Activated CD4-positive, CD25-positive, alpha-beta regulatory T cell (primary cell): ENCODE measurements at places on chromosomes 6 and 20.

DNA sequence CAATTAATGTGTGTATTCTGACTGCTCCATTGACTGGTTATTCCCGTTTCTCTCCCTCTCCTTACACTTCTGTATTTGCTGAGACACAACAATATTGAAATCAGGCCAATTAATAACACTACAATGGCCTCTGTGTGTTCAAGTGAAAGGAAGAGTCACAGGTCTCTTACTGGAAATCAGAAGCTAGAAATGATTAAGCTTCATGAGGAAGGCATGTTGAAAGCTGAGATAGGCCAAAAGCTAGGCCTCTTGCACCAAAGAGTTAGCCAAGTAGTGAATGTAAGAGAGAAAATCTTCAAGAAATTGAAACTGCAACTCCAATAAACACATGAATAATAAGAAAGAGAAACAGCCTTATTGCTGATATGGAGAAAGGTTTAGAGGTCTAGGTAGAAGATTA is 489.5 kb upstream of the CITED2 start:
- DNase-seq, result no peak

DNA sequence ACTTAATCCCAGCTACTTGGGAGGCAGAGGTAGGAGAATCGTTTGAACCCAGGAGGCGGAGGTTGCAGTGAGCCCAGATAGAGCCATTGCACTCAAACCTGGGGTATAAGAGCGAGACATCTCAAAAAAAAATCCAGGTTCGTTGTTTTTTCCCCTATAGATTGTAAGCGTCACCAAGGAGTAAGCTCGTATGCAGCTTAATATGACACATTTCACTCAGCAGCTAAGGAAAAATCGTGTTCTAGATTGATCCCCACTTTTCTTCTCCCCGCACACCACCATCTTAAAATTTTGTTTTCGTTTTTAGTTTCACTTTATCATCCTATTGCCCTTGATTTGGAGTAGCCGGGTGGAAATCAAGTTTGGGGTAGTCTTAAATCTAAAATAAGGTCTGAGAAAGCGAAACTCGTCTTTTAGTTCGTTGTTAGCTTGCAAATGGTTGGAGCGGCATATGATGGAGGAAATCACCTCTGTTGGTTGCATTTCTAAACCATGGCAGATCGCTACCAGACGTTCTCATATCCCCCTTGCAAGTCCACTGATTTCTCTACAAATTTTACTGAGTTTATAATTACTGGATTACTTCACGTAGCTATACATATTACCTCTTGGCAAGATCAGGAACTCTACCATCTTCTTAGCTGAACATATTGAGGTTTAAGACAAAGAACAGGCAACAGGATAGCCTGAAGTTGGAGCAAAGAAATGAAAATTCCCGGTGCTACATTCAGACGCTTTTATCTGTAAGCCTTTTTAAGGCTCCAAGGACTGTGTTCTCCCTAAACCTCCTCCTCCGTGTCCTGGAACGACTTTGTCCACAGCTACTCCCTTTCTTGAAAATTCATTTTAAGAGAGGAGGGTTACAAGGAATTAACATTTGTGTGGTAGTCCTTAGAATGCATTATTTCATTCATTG is 91.1 kb upstream of the BTN3A2 start:
- no peak for DNase-seq

DNA sequence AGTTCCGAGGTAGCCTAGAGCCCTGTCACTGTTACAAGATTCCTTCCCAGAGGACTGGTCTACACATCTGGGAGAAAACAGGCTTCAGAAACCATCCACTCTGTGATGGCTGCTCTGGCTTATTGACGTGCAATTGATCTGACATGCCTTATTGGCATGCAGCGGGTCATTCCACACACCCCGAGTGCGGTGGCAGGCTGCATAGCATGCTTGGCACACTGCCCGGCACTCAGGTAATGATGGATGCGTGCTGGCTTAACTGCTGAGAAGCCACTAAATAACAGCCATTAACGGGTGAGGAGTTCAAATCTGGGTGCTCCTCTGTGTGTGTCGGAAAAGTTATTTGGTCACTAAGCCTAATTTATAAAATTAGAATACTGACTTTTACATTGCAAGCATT is 67.9 kb upstream of the CDH4 start:
- no peak for DNase-seq

- DNase-seq, result no peak
Observed at GRCh38 chr6:87755708-87756671, 54.0 kb upstream of the AKIRIN2 start.

DNA sequence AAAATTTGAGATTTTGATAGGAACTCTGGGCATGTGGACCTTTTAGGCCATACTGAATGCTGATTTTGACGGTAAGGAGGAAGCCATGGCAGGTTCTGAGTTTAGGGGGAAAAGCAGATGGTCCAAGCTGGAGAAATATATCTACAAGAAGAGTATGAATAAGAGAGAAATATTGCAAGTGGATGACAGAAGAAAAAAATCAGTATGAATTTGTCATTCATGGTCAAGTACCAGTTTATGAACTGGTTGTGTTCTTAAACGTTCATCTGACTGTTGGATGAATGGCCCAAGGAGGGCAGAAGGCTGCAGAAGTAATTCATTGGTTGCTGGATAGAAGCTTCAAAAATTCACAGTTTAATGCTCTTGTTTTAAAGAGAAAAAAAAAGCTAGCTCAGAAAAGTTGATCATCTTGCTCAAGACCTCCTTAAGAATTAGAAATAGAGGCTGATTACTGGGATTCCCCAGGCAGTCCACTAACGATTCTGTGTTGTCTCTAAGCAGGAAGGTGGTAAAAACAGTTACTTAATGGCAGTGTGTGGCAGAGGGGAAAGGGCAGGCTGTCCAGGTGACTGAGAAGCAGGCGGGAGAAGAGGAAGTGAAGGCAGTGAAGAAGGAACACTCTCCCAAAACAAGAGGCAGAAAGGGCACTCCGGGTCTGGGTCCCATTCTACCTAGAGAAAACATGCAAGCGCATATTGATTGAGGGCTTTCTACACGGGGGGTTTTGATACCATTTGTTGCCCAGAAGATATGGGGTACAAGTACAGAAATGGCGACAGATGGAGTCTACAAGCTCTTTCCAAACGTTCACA is 2.0 kb upstream of the DUSP22 start:
- no peak for DNase-seq

DNA sequence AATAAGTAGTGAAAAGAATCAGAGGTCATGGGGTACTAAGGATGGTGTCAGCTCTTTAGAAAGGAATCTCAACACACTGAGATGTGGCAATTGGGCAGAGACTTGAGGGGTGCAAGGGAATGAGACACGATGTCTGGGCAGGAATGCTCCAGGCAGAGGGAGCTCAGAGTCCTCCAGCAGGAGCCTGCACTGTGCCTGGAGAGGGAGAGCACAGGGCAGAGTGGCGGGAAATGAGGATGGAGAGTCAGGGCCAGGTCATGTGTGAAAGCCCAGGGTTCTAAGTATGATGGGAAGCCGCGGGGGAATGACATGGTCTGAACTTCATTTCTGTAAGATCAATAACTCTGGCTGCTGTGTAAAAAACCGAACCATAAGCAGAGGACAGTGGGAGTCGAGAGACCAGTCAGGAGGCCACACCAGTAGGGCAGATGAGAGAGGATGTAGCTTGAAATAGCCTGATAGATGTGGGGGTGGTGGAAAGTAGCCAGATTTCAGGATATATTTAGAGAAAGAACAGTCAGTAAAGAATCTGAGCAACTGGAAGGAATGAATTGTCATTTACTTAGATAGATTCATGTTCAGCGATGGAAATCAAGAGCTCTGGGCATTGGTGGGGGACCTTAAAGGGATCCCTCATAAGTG is 133.4 kb upstream of the DTNBP1 start:
- no peak for DNase-seq

- no peak for DNase-seq
Observed at GRCh38 chr20:4102381-4102780, 87.0 kb upstream of the RNF24 start.

GRCh38 chr6:156731396-156731795 is 45.8 kb upstream of the ARID1B start:
- DNase-seq, result no peak

- DNase-seq, result no peak
Observed at GRCh38 chr20:23634985-23635767, 2.6 kb downstream of the CST3 start.

DNA sequence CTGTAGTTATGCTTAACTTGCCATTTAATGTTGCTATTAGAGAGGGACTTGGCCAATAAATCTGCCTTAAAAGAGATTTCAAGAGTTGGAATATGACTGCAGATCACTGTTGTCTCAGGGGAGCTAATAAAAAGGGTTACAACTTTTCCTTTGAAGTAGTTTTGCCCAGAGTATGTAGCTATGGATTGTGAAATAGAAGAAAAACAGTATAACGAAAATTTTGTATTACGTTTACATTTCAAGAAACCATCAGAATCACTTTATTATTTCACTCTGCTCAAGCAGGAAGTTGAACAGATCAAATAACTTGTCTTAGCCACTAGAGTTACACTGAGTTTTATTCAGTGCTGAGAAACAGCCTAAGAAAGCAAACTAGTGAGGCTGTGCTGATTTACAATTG is 3.0 kb upstream of the ZSCAN26 start:
- no peak for DNase-seq

DNA sequence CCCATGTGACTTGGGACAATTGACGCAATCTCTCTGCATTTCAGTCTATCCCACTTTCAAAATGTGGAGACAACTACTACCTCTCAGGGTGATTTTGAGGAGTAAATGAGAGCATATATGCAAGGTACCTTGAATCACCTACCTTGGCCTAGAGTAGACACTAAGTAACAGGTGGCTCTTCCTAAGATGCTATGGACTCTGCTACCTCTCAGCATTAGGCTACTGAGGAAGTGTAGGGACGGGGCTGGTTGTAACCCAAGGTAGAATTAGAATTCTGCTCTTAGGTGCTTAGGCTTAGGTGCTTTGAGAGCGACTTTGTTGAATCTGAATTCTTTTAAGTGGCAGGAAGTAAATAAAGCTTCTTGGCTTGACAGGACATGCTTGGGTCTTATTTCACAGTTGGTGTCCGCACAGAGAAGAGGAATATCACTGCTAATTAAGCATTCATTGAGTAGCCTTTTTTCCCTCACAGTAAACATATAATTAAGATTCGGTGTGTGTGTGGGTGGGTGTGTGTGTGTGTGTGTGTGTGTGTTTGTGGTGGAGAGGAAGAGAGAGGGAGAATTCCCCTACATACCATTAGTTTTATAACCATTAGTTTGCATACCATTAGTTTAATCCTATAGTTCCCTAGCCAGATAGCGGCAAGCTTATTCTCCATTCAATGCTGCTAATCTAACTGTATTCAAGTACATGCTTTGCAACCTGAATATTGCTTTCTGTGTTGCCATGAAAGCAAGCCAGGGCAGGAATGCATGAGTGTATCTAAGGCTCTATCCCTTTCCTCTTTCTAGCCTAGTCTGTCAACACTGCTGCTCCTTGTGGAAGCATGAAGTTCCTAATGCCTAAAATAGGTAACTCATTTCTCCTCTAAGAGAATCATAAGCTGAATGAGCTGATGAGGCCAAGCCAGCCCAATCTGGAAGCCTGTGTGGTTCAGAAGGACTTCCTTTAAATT is 112.5 kb downstream of the IPCEF1 start:
- DNase-seq, result no peak
